ENCODE measurements at places on chromosomes 1 and 21. TPM values are rescaled to one million over a fixed set of nuclear protein-coding genes. Genes with fewer than 3 reads are reported as not detected.

Gene NIBAN1
- polyA plus RNA-seq, result 12.4 TPM

- H3K27me3 ChIP-seq, result no peaks in the 10 kb centered on the region
- H3K4me1 ChIP-seq, result peaks cover 19% of the 10 kb centered on the region
- peaks cover 77% of the 10 kb centered on the region for H3K36me3 ChIP-seq
- no peak for DNase-seq
- no peak overlapping the region for H3K27ac ChIP-seq
Observed at GRCh38 chr1:15724949-15725880, 10.8 kb upstream of the SLC25A34 start.

- H3K27me3 ChIP-seq, result no peaks in the 10 kb centered on the region
- no peak overlapping the region for H3K4me3 ChIP-seq
- H3K4me1 ChIP-seq, result no peaks in the 10 kb centered on the region
- H3K36me3 ChIP-seq, result no peaks in the 10 kb centered on the region
- no peak for DNase-seq
- no peak overlapping the region for H3K27ac ChIP-seq
Observed at GRCh38 chr1:187001198-187001889, 172.6 kb downstream of the PLA2G4A start.

GRCh38 chr1:17669866-17670451 is 85.2 kb upstream of the ACTL8 start:
- DNase-seq, result no peak
- H3K27ac ChIP-seq, result no peak overlapping the region
- no peak overlapping the region for H3K4me3 ChIP-seq
- no peaks in the 10 kb centered on the region for H3K4me1 ChIP-seq
- no peaks in the 10 kb centered on the region for H3K36me3 ChIP-seq
